ENCODE measurements at places on chromosomes 16 and 17.

- H3K27ac ChIP-seq = no peak overlapping the region
- no peaks in the 10 kb centered on the region for H3K27me3 ChIP-seq
- H3K36me3 ChIP-seq = peaks cover 29% of the 10 kb centered on the region
- no peak for DNase-seq
These were observed 9.2 kb upstream of the NUDT16L1 start for GRCh38 chr16:4684058-4684715.

DNA sequence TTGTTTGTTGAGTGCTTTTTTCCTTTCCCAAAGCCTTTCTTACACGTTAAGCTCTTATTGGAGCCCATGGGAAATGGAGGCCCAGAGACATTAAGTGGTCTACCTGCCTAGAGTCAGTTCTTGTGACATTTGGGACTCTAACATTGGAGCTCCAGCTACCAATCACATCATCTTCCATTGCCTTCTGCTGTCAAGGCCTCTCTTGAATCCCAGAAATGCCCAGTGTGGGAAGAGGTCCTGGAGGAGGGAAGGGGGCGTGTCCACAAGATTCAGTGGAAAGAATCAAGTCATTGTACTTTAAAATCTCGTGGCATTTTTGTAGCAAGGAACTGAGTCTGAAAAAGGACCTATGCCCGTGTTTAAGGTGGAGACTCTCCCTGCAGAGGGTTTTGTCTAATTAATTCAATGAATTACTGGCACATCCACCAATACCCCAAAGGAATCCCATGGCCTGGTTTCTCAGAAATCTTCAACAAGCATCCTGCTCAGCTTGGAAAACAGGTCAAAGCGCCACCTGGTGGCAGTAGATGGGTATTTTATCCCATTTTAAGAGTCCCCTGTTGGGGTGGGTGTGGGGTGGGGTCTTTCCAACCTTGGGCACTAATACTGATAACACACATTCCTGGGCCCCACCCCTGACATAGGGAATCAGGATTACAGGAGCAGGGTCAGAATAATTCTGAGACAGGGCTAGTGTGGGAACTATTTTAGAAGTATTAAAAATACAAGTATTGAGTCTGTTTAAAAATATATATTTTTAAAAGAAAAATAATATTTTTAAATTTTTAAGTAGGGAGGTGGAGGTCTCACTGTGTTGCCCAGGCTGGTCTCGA lies 24.6 kb downstream of the GPT2 start:
- no peak overlapping the region for H3K4me3 ChIP-seq
- no peak overlapping the region for H3K27ac ChIP-seq
- H3K36me3 ChIP-seq = peaks cover 5% of the 10 kb centered on the region
- no peaks in the 10 kb centered on the region for H3K27me3 ChIP-seq

GRCh38 chr16:3578610-3579551 lies 1.7 kb upstream of the NLRC3 start:
- H3K27ac ChIP-seq = peak overlapping the region; percentile 99
- H3K27me3 ChIP-seq = no peaks in the 10 kb centered on the region
- H3K4me3 ChIP-seq = peak overlapping the region; percentile 96
- H3K36me3 ChIP-seq = peaks cover 47% of the 10 kb centered on the region
- H3K4me1 ChIP-seq = peaks cover 59% of the 10 kb centered on the region
- DNase-seq = peak; percentile 90

DNA sequence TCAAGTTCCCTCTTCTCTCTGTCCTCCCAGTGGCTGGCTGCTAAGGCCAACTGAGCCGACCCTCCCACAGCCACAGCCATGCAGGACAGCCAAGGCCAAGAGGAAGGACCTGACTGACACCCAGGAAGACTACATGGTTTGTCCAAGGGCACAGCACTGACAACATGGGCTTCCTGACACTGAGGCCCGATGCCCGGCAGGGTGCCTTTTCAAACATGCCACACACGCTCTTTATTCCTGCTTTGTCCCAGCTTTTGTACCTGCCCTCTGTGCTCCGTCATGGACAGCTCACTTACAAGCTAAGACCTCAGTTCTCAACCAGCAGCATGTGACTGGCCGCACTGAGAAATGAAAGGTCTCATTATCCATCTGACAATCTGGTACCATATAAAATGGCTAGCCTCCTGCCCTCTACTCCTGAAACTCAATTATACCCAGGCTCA lies 45.8 kb downstream of the TEX2 start:
- H3K36me3 ChIP-seq = peaks cover 9% of the 10 kb centered on the region
- no peak overlapping the region for H3K27ac ChIP-seq
- DNase-seq = no peak
- no peaks in the 10 kb centered on the region for H3K27me3 ChIP-seq
- H3K4me1 ChIP-seq = peaks cover 12% of the 10 kb centered on the region

DNA sequence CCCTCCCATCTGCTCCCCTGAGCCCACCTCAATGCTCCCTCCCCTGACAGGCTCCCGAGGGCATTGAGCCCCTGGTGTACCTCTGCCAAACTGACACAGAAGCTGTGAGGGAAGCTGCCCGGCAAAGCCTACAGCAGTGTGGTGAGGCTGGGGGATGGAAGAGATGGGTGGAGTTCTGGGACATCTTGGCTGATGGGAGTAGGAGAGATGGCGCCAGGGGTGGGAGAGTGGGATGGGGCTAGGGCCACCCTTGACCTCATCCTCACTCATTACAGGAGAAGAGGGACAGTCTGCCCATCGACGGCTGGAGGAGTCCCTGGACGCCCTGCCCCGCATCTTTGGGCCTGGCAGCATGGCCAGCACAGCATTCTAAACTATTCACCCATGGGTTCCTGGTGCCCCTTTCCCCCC lies 16.2 kb upstream of the CTCF start:
- no peak overlapping the region for H3K4me3 ChIP-seq
- H3K27ac ChIP-seq = peak overlapping the region; percentile 99
- peaks cover 53% of the 10 kb centered on the region for H3K4me1 ChIP-seq
- DNase-seq = no peak

GRCh38 chr17:4186357-4186881 lies 43.4 kb downstream of the CYB5D2 start:
- H3K27ac ChIP-seq = peak overlapping the region; percentile 47
- DNase-seq = no peak
- H3K4me1 ChIP-seq = peaks cover 8% of the 10 kb centered on the region
- peaks cover 58% of the 10 kb centered on the region for H3K36me3 ChIP-seq
- H3K27me3 ChIP-seq = no peaks in the 10 kb centered on the region

DNA sequence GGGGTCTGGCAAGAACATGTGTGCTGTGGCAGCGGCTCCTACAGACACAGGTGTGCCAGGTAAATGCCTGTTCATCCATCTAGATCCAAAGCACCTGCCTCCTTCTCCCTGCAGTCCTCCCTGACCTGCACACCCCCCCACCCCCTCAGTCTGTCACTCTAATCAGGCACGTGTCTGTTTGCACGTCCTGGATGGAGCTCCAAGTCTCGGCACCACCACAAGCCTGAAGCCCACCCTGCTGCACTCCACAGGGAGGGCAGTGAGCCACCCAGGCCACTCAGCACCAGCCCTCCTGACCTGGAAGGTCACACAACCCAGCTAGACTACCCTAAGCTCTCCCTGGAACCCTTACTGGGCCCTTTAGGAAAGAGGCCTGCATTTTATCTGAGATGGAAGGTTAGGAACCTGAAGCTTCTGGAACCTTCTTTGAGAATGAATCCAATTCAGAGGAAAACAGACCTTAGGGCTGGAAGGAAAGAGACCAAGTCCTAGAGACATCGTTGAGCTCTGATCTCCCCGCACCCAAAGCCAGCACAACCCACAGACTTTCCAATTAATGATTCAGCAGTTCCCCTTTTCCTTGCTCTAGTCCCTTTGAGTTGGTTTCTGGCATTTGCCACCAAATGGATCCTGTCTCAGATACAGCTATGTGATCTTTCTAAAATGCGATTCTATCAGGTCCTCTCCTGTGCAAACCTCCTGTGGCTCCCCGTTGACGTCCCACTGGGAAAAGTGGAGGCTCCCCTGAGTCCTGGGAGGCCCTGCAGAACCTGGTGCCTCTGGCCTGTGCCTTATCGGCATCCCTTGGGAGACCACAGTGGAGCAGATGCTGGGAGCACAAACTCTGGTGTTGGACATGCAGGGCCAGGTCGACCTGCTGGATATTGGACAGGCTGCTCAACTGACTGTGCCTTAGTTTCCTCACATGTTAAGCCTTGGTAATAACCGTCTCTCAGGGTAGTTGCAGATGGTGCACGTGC lies 67.9 kb downstream of the PRMT7 start:
- H3K36me3 ChIP-seq = no peaks in the 10 kb centered on the region
- H3K4me3 ChIP-seq = no peak overlapping the region
- H3K27ac ChIP-seq = no peak overlapping the region
- DNase-seq = no peak

DNA sequence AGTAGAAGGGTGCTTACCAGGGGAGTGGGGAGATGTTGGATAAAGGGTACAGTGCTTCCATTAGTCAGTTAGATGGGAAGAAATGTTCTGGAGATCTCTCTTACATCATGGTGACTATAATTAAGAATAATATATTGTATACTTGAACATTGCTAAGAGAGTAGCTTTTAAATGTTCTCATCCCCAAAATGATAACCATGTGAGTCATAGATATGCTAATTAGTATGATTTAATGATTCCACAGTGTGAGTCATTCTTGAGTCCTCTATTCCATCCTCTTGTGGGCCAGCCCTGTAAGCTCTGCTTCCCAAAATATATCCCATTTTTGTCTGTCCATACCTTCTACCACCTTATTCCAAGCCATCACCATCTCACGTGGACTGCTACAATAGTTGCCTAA lies 80.6 kb upstream of the CDH11 start:
- H3K36me3 ChIP-seq = no peaks in the 10 kb centered on the region
- no peak overlapping the region for H3K4me3 ChIP-seq
- H3K4me1 ChIP-seq = no peaks in the 10 kb centered on the region
- H3K27ac ChIP-seq = no peak overlapping the region
- DNase-seq = no peak

DNA sequence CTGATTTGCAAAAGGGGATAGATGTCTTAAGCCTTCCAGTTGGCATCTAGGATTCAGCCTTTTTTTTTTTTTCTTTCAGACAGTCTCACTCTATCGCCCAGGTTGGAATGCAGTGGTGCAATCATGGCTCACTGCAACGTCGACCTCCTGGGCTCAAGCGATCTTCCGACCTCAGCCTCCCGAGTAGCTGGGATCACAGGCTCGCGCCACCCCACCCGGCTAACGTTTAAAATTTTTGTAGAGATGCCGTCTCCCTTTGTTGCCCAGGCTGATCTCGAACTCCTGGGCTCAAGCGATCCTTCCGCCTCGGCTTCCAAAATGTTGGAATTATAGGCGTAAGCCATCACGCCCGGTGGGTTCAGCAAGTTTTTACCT lies 571 bp upstream of the CCP110 start:
- H3K4me1 ChIP-seq = peaks cover 46% of the 10 kb centered on the region
- no peaks in the 10 kb centered on the region for H3K27me3 ChIP-seq
- no peak overlapping the region for H3K4me3 ChIP-seq

DNA sequence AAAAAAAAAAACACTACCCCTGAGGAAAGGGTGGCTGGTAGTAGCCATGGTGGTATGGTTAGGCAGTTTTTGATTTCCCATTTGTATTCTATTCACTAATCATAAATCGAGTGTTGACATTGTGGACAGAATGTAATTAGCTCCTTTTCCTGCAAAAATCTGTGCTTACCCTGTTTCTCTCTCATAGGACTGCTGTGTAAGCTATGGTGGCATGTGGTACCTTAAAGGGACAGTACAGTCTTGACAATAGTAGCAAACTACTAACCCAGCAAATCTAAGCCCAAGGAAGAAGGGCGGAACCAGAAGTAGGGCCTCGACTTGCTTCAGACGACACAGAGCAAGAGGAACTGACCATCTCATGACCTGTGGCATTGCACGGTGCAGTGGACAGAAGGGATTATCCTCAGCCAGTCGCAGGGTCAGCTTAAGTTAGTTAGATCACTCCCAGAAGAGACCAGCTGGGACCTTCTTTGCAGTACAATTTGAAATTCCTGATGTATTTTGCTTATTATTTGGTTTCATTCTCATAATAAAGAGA lies 36.3 kb downstream of the POLR3E start:
- peaks cover 7% of the 10 kb centered on the region for H3K4me1 ChIP-seq
- no peak overlapping the region for H3K4me3 ChIP-seq
- H3K27ac ChIP-seq = no peak overlapping the region
- H3K27me3 ChIP-seq = no peaks in the 10 kb centered on the region

GRCh38 chr16:72198021-72198711 lies 26.2 kb upstream of the PMFBP1 start:
- H3K27ac ChIP-seq = no peak overlapping the region
- no peak for DNase-seq
- peaks cover 13% of the 10 kb centered on the region for H3K4me1 ChIP-seq
- H3K36me3 ChIP-seq = no peaks in the 10 kb centered on the region
- H3K4me3 ChIP-seq = no peak overlapping the region

- peaks cover 13% of the 10 kb centered on the region for H3K36me3 ChIP-seq
- H3K4me3 ChIP-seq = peak overlapping the region; percentile 93
- H3K27me3 ChIP-seq = no peaks in the 10 kb centered on the region
- DNase-seq = peak; percentile 60
- H3K27ac ChIP-seq = peak overlapping the region; percentile 89
These were observed 1.4 kb downstream of the NT5M start for GRCh38 chr17:17304521-17304985.

GRCh38 chr17:43994272-43995149 lies 9.9 kb upstream of the NAGS start:
- DNase-seq = peak; percentile 72
- no peak overlapping the region for H3K27ac ChIP-seq
- no peak overlapping the region for H3K4me3 ChIP-seq

DNA sequence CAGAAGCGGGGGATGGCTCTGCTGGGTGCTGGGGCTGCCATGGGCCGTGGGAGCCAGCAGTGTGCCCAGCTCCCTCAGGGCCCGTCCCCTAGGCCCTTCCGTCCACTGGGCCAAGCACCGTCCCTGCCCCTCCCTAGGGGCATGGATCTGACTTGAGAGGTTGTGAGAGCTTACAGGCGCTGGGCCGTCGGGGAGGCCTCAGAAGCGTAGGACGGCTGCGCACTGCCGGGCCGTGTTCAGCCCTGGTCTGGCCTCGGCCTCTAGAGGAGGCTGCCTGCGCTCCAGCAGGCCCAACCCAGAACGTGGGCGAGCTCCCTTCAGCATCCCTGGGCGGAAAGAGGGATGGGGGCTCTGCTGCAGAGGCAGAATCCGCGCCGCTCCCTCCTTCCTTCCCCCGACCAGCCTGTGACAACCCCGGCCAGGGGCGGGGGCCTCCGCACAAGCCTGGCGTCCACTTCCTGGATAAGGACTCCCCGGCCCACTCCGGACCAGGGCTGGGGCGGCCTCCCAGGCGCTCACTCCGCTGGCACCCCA lies 685 bp upstream of the MPG start:
- peak overlapping the region; percentile 67 for H3K4me3 ChIP-seq
- H3K27me3 ChIP-seq = peaks cover 15% of the 10 kb centered on the region
- peak; percentile 47 for DNase-seq
- H3K4me1 ChIP-seq = peaks cover 31% of the 10 kb centered on the region
- peaks cover 12% of the 10 kb centered on the region for H3K36me3 ChIP-seq

DNA sequence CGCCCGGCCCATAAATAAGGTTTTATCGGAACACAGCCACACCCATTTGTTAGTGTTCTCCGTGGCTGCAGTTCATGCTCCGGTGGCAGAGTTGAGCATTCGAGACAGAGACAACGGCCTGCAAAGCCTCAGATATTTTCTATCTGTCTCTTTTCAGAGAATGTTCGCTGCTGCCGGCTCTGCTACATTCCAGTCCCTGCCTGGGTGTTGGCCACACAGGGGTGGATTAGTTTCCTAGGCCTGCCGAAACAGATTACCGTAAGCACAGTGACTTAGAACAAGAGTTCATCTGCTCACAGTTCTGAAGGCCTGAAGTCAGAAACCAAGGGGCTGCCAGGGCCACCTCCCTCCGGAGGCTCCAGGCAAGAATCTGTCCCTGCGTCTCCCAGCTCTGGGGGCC lies 19.1 kb upstream of the GSG1L start:
- H3K27ac ChIP-seq = no peak overlapping the region
- no peaks in the 10 kb centered on the region for H3K4me1 ChIP-seq
- no peaks in the 10 kb centered on the region for H3K27me3 ChIP-seq
- H3K4me3 ChIP-seq = no peak overlapping the region
